ENCODE measurements at places on chromosomes 7 and 10.

DNA sequence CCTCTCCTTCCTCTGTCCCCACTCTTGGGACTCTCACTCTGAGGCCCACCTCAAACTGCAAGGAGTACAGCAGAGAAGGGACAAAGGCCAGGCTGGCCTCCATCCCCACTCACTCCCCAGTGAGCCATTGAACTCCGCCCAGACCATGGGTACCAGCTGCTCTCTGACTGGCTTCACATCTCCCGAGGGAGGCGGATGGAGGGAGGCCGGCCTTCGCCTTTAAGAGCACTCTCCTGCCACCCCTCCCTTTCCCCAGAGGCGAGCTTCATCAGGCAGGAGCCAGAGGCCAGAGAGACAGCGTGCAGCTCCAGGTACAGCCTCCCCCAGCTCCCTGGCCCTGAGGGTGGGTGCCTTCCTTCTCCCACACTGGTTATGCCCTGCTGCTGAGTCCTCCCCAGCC, 1.8 kb upstream of the LDB3 start:
- no peak for DNase-seq

- DNase-seq: no peak
Observed at GRCh38 chr10:97708976-97709946, 4.3 kb upstream of the MARVELD1 start.

DNA sequence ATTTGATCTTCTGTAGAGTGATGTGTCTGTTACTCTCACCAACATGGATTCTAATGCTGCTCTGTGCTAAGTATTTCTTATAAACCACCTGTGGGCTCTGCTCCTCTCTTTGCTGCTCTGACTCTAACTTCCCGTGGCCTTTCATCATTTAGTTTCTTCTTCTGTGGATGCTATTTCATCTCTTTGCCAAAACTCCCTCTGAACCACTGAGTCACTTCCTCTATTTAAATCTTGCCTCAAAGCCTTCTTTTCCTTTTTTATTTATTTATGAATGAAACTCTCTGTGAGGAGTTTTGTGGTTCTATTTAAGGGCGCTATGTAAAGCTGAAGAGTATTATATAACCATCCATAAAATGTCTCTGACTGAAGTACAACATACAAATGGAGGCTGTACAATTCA, 538.5 kb downstream of the SUGCT start:
- DNase-seq: no peak

GRCh38 chr10:72524489-72524888, 101.4 kb downstream of the MICU1 start:
- no peak for DNase-seq

- no peak for DNase-seq
Observed at GRCh38 chr7:70314221-70314620, 715.9 kb downstream of the AUTS2 start.

DNA sequence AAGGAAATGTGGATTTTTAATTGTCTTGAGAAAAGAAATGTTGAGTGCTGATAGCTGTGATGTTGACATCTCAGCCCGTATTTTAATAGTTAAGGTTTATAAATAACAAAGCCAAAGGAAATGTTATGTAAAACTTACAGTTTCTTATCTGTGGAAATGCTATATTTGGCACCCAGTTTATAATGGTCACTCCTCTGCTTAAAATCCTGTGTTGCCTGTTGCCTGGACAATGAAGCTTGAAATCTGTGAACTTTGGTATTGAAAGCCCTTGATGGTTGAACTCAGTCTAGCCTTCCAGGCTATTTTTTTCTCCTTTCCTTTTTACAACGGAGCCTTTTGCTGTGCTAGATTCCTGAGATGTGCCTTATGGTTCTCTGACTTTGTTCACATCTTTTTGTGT, 46.5 kb downstream of the MCU start:
- peak; percentile 64 for DNase-seq

GRCh38 chr7:133761443-133761842, 365.7 kb upstream of the LRGUK start:
- no peak for DNase-seq

GRCh38 chr7:151168003-151168786, 701 bp upstream of the GBX1 start:
- DNase-seq: no peak

GRCh38 chr10:15585303-15585715, 134.4 kb downstream of the ITGA8 start:
- no peak for DNase-seq

DNA sequence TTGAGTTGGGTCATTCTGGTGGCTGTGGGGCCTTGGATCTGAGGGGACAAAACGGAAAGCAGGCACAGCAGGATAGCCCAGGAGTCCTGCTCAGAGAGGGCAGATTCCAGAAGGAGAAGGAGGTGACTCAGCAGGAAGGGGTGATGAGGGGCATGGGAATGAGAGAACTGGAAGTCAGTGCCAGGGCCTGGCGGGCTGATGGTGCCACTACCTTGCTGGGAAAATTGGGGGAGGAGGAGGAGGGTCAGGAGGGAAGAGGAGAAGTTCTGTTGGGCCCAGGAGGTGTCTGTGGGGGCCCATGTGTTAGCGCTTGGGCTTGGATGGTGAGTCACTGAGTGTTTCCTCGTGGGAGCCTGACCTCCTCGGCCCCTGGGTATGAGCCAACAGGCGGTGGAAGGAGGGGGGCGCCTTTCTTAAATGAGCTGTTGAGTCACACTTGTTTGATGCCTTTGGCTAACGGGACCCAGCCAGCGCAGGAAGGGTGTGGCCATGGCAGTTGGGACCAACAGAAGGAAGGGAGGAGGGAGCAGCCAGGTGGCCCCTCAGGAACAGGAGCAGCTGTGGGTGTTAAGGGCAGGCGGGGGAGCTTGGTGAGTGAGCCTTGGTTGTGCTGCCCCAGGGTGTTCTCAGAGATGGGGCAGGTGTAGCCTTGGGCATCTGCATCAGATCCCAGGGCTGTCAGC, 130.0 kb upstream of the BTBD16 start:
- DNase-seq: no peak

DNA sequence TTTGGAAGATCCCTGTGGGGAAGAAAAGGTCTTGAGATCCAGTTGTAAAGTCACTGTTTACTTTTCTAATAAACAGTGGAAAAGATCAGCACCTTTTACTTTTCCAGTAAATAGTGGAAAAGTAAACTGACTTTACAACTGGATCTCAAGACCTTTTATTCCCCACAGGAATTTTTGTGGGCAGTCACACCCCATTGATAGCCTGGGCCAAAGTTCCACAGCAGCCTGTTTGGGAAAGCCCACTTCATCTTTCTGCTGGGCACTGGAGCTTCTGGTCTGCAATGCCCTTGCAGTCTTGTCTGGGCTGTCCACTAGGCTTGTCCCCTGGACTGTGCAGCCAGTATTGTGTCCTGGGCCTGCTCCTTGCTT, 50.2 kb downstream of the ADCY1 start:
- no peak for DNase-seq

DNA sequence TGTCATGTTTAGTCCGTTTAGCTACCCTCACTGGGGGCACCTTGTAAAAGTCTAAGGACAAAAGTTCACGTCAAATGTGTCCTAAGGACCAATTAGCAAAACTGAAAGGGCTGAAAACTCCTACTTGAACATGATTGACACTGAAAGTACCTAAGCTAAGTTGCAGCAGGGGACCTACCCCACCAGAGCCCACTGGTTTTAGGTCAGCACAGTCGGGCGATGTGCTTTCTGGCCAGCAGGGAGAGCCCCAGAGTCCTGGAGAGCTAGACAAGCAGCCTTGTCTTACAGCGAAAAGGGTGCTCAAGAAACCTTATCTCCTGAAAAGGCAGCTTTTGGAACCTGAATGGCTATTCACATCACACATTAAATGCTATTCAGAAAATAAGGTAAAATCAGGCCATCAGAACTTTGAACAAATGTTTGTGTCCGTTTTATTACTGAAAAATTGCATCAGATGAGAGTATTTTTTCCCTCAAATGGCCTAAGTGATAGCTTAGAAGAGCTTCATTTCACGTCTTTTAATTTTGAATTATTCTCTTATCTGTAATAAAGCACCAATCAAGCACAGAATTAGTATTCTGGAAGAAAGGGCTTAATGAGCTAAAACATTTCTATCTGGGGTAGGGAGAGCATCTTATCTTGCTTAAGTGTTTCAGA, 52.2 kb upstream of the MKI67 start:
- DNase-seq: no peak

DNA sequence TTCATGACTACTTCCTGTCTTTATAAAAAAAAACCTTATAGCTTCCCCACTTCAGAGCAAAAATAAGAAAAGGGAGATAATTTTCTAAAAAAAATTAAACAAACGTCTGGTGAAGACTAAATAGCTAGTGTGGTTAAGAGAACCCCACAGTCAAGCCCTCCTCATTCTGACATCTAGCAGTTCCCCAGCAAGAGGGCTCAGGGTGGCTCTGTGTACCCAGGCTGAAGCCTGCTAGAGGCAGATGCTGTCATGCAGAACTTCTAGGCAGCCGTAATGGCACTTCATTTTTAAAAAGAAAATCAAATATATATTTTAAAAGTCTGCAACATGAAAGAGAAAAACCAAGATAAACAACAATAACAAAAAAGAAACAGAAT, 223.1 kb upstream of the KLF14 start:
- no peak for DNase-seq

DNA sequence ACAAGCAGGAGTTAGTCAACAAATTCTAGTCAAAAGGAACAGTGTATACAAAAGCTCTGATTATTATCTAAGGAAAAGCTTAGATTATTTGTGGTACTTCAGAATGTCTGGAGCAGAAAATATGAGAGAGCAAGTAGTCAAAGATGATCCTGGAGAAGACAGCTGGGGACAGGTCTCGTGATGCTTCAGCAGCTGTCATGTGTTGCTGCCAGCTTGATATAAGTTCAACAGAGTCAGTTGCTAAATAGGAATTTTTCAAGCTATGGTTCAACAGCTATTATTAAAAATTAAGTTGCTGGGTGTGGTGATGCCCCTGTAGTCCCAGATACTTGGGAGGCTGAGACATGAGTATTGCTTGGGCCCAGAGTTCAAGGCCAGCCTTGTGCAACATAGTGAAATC, 240.0 kb upstream of the RHOBTB1 start:
- DNase-seq: no peak

GRCh38 chr7:30378275-30378674, 93.9 kb downstream of the ZNRF2 start:
- DNase-seq: no peak

DNA sequence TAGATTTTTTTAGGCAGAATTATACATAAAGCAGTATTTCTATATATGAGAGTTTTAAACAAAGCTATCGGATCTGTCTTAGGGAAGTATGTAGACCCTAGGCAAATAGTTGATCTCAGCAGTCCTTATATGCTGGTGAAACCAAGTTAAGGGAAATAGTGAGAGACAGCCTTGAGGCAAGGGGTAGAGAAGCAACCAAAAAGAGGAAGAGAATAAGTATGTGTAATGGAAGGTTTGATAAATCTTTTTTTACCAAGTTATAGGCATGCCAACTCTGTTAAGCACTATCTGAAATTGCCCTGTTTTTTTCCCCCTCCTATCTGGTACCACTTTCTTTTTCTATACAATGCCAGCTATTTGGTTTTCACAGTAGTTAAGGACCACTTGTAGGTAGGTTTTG, 19.9 kb downstream of the SPAG6 start:
- DNase-seq: no peak

GRCh38 chr7:50594734-50595485, 29.7 kb upstream of the DDC start:
- DNase-seq: no peak

DNA sequence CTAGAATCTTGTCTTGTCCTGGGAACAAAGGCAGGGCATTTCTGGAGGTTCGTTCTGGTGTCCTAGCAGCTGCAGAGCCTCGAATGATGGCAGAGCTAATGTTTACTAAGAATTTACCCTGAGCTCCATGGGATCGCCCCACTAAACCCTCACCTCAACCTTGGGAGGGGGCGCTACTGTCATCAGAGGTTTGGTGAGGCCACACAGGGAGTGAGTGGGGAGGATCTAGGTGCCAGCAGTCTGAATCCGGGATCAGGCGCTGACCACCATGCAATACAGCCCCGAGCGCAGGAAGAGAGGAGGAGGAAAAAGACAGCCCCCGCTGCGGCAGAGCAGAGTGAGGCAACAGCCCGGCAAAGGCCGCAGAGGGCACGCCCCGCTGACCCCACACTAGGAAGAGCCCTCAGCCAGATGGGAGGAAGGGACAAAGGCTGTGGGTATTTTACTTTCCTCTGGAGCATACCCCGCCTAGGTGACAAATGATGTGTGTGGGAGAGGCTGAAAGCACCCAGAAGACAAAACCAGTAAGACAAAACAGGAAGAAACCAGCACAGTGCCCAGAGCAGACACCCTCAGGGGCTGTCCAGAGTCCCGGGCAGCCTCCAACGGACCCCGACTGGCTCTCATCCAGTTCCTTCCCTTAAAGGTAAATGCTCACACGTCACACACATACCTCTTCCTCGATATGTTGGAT, 103.5 kb downstream of the FAM53B start:
- DNase-seq: no peak

- no peak for DNase-seq
Observed at GRCh38 chr10:121268863-121269432, 329.3 kb downstream of the FGFR2 start.

- DNase-seq: no peak
Observed at GRCh38 chr7:50190776-50191175, 97.7 kb upstream of the ZPBP start.

DNA sequence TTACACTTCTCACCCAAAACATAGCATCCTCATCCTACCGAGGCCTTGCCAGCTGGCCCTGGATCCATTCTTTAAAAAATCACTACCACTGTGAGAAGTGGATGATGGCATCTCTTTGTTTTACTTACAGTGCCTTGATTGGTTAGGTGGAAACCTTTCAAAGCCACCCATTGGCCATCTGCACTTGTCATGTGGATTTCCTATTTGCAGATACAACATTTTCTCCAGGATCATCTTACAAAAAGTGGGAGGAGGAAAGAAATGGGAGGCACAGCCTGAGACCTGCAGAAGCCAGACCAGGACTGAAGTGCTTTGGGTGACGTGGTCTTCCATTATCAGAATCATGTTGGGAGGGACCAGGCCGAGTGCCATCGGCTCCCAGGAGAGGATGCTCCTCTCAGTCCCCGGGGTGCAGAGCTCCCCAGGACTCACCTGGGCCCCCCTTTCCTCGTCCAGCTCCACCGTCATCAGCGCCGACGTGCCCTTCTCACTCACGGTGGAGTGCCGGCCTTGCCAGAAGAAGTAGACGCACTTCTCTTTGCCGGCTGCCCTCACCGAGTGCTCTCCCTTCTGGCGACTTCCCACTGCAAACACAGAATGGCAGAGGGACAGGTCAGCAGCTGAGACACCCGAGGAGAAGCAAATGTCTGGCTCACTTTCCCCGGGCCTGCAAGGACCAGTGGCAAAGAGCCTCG, 161.2 kb downstream of the SVIL start:
- DNase-seq: no peak

- DNase-seq: no peak
Observed at GRCh38 chr7:136183981-136184380, 206.8 kb upstream of the MTPN start.

DNA sequence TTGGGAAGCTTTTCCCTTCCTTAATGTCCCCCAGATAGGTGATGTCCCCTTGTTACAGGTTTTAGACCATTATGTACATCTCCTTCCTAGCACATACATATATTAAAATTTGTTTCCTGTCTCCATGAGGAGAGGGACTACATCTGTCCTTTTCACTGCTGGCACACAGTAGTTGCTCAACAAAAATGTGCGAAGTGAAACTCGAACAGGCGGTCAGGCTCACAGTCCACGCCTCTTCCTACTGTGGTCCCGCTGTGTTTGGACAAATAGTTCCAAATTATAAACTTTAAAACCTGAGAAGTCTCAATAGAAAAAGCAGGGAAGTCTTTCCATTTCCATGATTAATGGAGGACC, 1.2 kb upstream of the HHEX start:
- no peak for DNase-seq

All from left renal pelvis (tissue), 4 donors.